T-cell (primary cell): ENCODE measurements at places on chromosomes 7 and 10.

- H3K36me3 ChIP-seq = peaks cover 4% of the 10 kb centered on the region
- no peak overlapping the region for H3K27ac ChIP-seq
- no peaks in the 10 kb centered on the region for H3K27me3 ChIP-seq
- DNase-seq = no peak
- no peak overlapping the region for H3K4me3 ChIP-seq
Measured at GRCh38 chr10:5947471-5948207, 29.7 kb downstream of the IL15RA start.

GRCh38 chr7:1810961-1811849 is 141.1 kb downstream of the ELFN1 start:
- H3K4me3 ChIP-seq = no peak overlapping the region
- no peaks in the 10 kb centered on the region for H3K4me1 ChIP-seq
- H3K27ac ChIP-seq = no peak overlapping the region
- peaks cover 3% of the 10 kb centered on the region for H3K36me3 ChIP-seq
- no peak for DNase-seq

GRCh38 chr10:78634835-78635234 is 433.9 kb upstream of the ZMIZ1 start:
- H3K4me3 ChIP-seq = no peak overlapping the region
- no peaks in the 10 kb centered on the region for H3K4me1 ChIP-seq
- no peaks in the 10 kb centered on the region for H3K36me3 ChIP-seq
- no peak for DNase-seq

DNA sequence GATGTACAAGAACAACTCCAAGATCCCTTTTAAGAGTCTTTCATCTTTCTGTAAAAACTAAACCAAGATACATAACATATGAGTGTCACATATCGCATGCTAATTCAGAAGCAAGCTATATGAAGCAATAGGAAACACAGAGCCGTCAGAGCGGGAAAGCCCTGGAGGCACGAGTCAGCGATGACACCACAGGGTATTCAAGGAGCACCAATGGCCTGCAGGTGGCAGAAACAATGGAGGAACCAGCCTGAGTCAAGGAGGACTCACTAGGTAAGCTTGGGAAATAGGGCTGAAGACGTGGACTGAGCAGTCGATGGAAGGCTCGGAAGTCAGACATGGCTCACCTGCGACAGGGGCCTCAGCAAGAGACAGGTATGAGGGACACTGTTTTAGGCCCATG is 214.4 kb downstream of the FAM107B start:
- H3K27ac ChIP-seq = peak overlapping the region; percentile 95
- DNase-seq = no peak
- no peak overlapping the region for H3K4me3 ChIP-seq

- DNase-seq = no peak
- no peak overlapping the region for H3K4me3 ChIP-seq
- H3K4me1 ChIP-seq = no peaks in the 10 kb centered on the region
- H3K27ac ChIP-seq = no peak overlapping the region
- H3K36me3 ChIP-seq = no peaks in the 10 kb centered on the region
- H3K27me3 ChIP-seq = no peaks in the 10 kb centered on the region
Measured at GRCh38 chr7:51242007-51242691, 74.5 kb downstream of the COBL start.

DNA sequence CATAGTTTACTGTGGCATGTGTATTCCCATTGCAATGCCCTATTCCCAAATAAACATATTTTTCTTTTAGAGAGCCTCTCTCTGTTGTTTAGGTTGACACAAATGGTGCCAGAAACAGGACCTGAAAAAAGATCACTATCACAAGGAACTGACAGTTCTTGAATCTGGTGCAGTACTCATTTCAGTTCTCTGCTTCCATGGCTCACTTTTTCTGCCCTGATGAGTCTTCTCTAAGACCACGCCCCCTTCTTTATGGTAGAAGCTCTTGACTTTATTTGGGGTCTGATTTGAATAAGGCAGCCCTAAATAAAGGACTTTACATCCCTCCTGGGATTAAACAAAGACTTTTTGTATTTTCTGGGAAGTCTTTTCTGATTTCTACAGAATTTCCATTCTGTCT is 3.5 kb upstream of the CCDC126 start:
- H3K4me1 ChIP-seq = peaks cover 4% of the 10 kb centered on the region
- no peak for DNase-seq
- H3K27me3 ChIP-seq = peaks cover 11% of the 10 kb centered on the region

DNA sequence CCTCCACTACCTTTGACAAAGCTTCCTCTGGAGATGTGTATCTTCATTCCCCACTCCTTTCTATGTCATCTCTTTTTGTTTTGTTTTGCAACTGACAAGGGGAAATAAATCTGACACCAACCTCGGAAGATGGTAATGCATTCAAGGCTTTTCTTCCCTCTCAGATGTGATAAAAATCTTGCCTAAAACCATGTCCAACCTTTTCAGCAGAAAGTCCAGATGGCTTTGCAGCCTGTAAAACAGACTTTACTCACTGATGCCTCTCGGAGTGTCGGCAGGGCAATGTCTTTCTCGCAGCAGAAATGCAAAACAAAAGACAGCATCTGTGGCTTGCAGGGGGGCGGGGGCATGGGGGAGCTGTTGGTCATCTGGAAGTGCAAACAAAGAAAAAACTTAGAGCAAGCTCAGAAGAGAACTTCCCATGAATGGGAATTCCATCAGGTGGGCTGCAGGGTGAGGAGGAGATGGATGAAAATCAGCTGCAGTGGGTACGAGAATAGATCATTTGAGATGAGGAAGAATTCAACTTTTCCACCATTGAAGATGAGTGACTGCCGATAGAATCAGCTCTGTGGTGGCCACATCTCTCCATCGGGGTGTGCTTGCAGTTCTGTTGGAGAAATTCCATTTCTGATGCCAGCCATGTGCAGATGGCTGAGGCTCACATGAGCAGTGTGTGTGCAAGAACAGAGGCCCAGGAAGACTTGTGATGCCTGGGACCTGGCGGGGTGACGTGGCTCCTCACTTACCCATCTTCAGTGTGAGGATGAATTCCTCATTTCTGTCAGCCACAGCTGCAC is 237.7 kb downstream of the WDR37 start:
- no peak overlapping the region for H3K27ac ChIP-seq
- DNase-seq = no peak
- no peaks in the 10 kb centered on the region for H3K4me1 ChIP-seq
- H3K36me3 ChIP-seq = no peaks in the 10 kb centered on the region

DNA sequence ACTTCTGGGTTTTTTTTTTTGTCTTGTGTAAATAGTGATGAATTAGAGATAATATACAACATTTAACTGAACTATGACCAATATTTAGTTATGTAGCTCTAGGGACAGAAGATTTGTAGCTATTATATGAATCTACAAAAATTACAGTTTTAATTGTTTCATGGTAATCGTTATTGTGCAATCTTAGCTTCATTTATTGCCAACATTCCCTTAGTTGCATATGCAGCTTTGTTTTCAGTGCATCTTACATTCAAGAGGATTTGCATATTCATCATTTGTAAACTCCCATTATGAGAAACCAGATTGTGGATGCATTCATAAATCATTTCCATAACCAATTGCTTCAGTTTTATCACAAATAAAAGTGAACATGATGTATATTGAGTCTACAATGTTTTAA is 68.8 kb downstream of the MALRD1 start:
- no peaks in the 10 kb centered on the region for H3K4me1 ChIP-seq
- H3K36me3 ChIP-seq = no peaks in the 10 kb centered on the region
- H3K27me3 ChIP-seq = no peaks in the 10 kb centered on the region
- no peak for DNase-seq
- H3K4me3 ChIP-seq = no peak overlapping the region
- no peak overlapping the region for H3K27ac ChIP-seq

DNA sequence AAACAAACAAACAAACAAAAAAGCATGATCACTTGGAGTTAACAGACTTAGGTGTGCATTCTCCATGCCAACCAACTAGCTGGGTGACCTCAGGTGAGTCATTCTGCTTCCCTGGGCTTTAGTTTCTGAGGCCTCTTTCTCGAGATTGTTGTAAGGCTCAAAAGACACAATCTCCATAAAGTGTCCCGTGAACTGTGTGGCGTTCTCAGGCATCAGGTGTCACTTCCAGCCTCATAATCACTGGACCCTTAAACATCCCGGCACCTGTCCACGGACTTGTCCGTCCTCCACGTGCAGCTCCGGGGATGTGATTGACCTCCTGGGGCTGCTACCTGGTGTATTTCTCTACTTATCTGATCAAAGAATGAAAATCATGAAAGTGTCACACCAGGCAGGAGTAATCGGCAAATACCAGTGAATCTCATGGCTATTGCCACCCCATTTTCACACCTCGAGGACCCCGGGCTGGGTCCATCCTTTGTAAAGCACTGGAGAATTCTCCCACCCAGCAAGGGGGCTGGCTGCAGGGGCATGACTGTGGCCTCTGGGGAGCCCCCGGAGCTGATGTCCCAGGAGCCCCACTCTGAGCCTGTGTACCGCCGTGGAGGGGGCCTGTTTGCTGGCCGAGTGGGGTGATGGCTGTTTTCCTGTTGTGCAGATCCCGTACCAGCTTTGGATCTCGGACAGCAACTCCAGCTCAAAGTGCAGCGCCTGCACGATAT is 189.8 kb upstream of the SH2B2 start:
- H3K27me3 ChIP-seq = no peaks in the 10 kb centered on the region
- H3K36me3 ChIP-seq = peaks cover 11% of the 10 kb centered on the region
- no peaks in the 10 kb centered on the region for H3K4me1 ChIP-seq
- H3K4me3 ChIP-seq = no peak overlapping the region
- no peak overlapping the region for H3K27ac ChIP-seq
- no peak for DNase-seq

GRCh38 chr7:77321300-77321699 is 94.8 kb downstream of the GSAP start:
- DNase-seq = no peak
- H3K27ac ChIP-seq = no peak overlapping the region
- H3K4me3 ChIP-seq = no peak overlapping the region
- no peaks in the 10 kb centered on the region for H3K27me3 ChIP-seq
- H3K4me1 ChIP-seq = no peaks in the 10 kb centered on the region
- H3K36me3 ChIP-seq = peaks cover 3% of the 10 kb centered on the region

- peaks cover 25% of the 10 kb centered on the region for H3K4me1 ChIP-seq
- no peak overlapping the region for H3K4me3 ChIP-seq
- peak; percentile 20 for DNase-seq
- no peak overlapping the region for H3K27ac ChIP-seq
Measured at GRCh38 chr7:24963218-24963617, 16.8 kb downstream of the OSBPL3 start.

DNA sequence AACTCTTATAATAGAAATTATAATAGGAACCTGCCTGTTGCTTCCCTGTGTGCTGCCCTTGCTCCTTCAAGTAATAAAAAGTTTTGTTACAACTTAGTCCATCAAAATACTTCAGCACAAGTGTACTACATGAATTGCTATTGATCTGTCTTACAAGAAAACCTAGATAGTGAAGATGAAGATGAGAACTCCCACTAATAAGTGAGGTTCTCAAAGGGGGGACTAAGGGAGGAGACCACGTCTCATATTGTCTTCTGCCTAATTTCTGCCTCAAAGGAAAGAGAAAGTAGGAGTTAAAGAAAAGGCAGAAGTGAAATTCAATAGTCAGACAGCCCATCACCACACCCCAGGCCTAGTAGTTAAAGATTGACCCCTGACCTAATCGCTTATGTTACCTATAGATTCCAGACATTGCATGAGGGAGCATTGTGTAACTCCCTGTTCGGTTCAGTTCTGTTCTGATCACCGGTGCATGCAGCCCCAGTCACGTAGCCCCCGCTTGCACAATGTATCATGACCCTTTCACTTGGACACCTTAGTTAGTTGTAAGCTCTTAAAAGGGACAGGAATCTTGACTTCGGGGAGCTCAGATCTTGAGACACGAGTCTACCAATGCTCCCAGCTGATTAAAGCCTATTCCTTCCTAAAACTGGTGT is 18.2 kb upstream of the CHST3 start:
- no peaks in the 10 kb centered on the region for H3K36me3 ChIP-seq
- H3K27ac ChIP-seq = no peak overlapping the region
- DNase-seq = no peak
- H3K4me1 ChIP-seq = no peaks in the 10 kb centered on the region
- no peak overlapping the region for H3K4me3 ChIP-seq

GRCh38 chr10:109982123-109982522 is 25.7 kb upstream of the ADD3 start:
- no peak for DNase-seq
- H3K4me3 ChIP-seq = no peak overlapping the region
- no peaks in the 10 kb centered on the region for H3K36me3 ChIP-seq
- peaks cover 3% of the 10 kb centered on the region for H3K4me1 ChIP-seq
- H3K27ac ChIP-seq = no peak overlapping the region

DNA sequence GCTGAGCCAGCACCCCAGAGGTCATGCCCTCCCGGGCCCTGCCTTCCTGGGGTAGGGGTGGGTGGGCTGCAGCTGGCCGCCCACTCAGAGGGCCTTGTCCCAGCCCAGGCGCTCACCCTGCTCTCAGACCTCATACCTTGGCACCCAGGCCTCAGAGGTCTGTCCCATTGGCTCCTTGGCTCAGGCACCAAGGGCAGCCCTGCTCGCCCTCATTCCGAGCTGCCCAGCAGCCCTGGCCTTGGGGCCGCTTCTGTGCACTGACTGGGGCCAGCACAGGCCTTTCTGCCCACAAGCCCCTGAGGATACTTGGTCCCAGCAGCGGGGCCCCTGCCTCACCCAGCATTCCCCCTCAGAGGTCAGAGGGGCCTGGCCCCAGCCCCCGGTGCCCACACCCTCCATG is 34.3 kb downstream of the YKT6 start:
- H3K27me3 ChIP-seq = peaks cover 12% of the 10 kb centered on the region
- DNase-seq = no peak
- no peak overlapping the region for H3K27ac ChIP-seq

- no peak overlapping the region for H3K4me3 ChIP-seq
Measured at GRCh38 chr7:155219947-155220769, 77.5 kb upstream of the INSIG1 start.

- no peaks in the 10 kb centered on the region for H3K27me3 ChIP-seq
- no peaks in the 10 kb centered on the region for H3K36me3 ChIP-seq
- no peak overlapping the region for H3K27ac ChIP-seq
- no peak for DNase-seq
Measured at GRCh38 chr10:101489355-101489754, 98.7 kb downstream of the POLL start.

DNA sequence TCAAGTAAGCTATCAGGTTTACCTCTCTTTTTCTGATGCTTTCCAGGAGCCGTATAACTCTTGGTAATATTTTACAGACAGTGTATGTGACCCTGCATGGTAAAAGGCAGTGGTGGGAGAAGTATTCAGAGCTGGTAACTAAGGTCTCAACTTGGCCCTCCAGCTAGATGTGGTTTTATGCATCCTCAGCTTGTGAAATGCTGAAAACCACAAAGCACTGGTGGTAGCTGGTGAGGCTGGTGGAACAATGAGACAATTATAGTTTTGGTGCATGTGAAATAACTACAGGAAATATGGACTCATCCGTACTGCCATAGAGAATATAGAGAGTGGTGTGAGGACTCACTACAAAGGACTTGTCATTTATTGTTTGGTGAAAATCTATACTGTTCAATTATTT is 383.0 kb upstream of the PCDH15 start:
- H3K27ac ChIP-seq = no peak overlapping the region
- DNase-seq = no peak
- H3K36me3 ChIP-seq = no peaks in the 10 kb centered on the region
